ENCODE measurements at places on chromosomes 7 and 10. TPM values are rescaled to one million over a fixed set of nuclear protein-coding genes. Genes with fewer than 3 reads are reported as not detected.

GRCh38 chr7:99728615-99729014 is 6.4 kb downstream of the CYP3A7 start:
- DNase-seq: no peak

GRCh38 chr10:34047389-34047788 is 712.9 kb upstream of the NRP1 start:
- no peak for DNase-seq

DNA sequence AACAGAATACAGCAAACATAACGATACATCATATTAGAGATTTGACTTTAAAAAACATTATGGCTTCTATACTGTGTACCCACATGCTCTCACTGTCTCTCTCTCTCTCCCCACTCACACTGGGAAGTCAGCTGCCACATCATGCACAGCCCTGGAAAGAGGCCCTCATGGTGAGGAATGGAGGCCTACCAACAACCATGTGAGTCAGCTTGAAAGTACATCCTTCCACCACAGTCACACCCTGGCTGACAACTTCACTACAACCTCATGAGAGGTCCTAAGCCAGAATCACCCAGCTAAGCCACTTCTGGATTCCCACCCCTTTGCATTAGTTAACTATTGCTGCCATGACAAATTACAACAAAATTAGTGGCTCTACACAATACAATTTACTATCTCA is 23.3 kb upstream of the GPR22 start:
- no peak for DNase-seq

DNA sequence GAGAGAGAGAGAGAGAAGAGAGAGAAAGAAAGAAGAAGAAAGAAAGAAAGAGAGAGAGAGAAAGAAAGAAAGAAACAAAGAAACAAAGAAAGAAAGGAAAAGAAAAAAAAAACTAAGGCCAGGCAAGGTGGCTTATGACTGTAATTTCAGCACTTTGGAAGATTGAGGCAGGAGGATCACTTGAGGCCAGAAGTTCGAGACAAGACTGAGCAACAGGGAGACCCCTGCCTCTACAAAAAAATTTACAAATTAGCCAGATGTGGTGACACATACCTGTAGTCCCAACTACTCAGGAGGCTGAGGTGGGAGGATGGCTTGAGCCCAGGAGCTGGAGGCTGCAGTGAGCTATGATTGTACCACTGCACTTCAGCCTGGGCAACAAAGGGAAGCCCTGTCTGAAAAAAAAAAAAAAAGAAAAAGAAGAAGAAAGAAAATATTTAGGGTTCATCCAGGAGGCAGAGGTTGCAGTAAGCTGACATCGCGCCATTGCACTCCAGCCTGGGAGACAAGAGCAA is 2.8 kb downstream of the SERPINE1 start:
- no peak for DNase-seq

DNA sequence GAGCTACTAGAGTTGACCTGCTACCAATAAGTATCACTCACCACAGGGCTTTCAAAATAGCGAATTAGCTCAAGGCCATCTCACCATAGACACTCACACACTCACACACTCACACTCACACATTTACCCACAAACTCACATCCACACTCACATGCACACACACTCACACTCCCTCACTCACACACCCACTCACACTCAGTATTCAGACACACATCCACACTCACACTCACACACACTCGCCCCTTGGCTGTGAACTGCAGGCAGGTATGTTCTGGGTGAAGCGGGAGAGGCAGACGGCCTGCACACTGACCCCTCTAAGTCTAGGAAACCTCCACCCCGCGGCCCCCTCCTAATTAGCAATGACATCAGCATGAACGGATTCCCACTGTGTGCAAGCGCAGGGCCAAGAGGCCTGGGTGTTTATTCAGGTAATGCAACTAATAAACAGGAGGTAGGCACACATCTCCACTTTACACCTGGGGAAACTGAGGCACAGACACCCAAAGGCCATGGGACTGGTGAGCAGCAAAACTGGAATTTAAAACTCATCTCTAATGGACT is 94.6 kb downstream of the ADARB2 start:
- DNase-seq: peak; percentile 18

DNA sequence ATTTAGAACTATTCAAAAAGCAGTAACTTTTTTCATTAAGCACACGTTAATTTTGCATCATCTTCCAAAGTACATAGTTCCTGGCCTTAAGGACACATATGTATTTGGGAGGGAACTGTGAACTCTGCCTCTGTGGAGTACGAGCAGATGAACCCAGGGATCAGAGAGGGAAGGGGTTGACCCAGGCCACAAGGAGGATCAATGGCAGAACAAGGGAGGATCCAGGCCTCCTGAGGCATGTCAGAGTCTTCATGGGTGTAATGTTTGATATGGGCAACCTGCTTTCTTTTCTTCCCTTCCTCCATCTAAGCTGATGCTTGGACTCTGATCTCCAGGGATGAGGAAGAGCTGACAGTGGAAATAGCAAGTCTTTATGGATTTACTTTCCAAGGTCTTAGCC is 164.0 kb downstream of the SH2D4B start:
- no peak for DNase-seq

GRCh38 chr7:104358446-104359132 is 30.2 kb downstream of the LHFPL3 start:
- DNase-seq: no peak

- no peak for DNase-seq
Observed at GRCh38 chr7:134461916-134462315, 3.0 kb upstream of the AKR1B1 start.

- DNase-seq: peak; percentile 36
Observed at GRCh38 chr10:47214520-47214919, 85.5 kb upstream of the GDF10 start.

GRCh38 chr10:22320591-22321155 is at the start of gene BMI1:
TSS of gene BMI1 (plus strand) at chr10:22321099. CDS start at chr10:22326450, 5,351 bp downstream.
- DNase-seq: peak; percentile 92

DNA sequence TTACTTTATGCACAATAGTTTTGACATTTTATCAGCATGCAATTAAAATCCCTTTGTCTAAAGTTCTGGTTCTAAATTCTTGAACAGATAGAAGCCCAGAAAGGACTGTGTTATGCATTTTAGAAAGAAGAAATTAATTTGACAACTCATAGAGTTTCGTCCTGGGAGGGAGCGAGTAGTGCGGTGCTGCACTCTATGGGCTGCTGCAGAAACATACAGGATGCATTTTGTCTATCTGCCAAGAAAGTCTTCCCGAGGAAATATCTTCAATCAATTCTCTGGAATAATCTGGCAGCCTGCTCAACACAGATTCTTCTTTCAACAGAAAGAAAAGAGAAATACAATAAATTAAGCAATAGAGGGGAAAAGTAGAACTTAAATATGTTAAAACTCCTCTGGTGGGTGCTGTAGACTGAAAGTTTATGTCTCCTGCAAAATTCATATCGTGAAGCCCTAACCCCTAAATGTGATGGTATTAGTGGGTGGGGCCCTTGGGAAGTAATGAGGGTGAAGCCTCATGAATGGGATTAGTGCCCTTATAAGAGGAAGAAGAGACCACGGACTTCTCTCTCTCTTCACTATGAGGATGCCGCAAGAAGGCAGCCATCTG is 39.0 kb upstream of the IFRD1 start:
- DNase-seq: no peak

- DNase-seq: no peak
Observed at GRCh38 chr7:16770657-16771329, 17.2 kb downstream of the TSPAN13 start.

DNA sequence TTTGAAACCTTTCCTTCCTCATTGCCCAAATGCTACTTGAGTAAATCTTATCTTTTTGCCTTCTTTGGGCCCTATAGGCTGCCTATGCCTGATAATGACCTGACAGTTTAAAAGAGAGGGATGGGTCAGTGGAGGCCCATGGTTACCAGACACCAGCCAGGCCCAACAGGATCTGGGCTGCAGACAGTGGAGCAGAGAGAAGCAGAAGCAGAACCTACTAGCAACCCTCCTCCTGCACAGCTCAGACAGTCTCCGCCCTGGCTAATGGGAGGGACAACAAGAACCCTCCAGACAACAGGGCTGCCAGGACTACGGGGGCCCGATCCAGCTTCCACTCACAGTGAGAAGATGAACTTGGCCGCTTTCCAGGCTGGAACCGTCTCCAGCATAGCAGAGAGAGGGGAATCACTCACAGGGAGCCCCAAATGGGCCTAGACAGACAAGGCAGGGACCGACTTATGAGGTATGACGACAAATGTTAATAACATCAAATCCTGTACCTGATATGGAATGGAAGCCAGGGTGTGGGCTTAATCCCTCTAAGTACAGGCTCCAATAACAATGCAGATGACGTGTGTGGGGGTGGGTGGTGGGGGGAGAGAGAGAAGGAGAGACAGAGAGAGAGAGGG is 31.7 kb upstream of the DGKI start:
- DNase-seq: no peak

- no peak for DNase-seq
Observed at GRCh38 chr10:102613785-102614184, 30.5 kb upstream of the TRIM8 start.

DNA sequence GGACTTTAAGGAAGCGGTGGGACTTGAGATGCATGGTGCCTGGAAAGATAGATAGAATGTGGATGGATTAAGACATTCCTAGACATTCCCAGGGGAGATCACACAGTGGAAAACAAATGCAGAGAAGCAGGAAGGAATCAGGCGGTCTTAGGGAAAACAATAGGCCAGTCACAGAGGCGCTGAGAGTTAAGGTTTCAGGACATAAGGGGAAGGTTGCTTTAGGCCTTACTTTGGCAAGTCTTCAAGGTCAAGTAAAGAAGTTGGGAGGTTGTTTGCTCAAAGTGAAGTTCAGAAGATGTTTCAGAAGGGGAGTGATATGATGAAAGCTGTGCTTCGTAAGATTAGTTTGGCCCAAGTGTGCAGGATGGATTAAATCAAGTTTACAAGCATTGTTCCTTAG is 109.4 kb downstream of the SUGCT start:
- no peak for DNase-seq

GRCh38 chr7:99824091-99824490 is 3.7 kb upstream of the CYP3A43 start:
- peak; percentile 27 for DNase-seq

- DNase-seq: no peak
Observed at GRCh38 chr10:78184851-78185692, 151.4 kb downstream of the RPS24 start.

- DNase-seq: peak; percentile 67
Observed at GRCh38 chr10:77603534-77603927, 34.1 kb downstream of the KCNMA1 start.

DNA sequence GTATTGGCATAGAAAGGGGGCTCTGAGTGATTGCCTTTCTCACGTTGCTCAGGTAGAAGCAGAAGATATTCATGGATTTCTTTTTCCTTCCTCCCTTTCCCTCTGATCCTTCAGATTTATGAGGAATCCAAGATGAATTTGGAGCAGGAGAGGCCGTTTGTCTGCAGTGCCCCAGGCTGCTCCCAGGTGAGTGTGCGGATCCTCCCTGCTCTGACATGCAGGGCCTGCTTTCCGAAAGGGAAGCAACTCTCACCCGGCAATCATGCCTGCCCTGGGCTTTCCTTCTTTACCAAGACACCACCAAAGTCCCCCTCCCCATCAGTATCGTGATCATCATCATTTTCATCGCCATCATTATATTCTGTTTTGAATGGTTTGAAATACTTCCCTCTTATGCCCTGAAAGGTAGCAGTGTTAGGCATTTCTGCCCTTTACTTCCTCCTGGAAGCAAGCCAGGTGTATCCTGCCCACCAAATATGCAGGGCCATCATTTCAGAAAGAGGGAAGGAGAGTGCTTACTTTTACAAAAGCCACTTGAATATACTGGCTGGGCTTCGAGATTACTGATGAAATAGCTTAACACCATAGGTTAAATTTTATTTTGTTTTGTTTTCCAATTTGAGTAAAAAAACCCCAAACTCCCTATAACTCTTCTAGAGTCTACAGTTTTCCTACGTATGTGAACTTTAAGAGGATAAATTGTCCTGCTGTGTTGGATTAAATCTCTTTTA is 75.9 kb downstream of the CREB5 start:
- no peak for DNase-seq

GRCh38 chr10:28558186-28558585 is 25.3 kb downstream of the WAC start:
- no peak for DNase-seq

GRCh38 chr10:35573796-35574195 is 31.3 kb upstream of the GJD4 start:
- DNase-seq: no peak

DNA sequence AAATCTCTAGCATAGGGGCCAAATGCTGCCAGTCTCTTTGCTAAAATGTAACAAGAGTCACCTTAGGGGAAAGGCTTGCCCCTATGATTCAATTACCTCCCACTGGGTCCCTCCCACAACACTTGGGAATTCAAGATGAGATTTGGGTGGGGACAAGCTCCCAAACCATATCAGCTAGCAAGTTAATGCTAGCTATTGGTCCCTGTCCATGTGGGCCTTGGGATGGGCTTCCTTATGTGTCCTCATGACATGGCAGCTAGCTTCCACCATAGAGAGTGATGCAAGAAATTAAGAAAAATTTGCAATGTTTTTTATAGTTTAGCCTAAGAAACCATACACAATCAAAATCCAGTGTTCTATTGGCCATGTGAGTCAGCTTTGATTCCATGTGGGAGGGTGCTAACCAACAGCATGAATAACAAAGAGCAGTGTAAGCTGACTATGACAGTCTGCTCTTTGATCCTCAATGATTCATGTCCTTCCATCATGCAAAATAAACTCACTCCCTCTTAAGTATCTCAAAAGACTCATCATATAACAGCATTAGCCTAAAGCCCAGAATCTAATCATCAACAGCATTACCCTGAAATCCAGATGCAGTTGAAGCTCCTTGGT is 21.7 kb upstream of the ZNF365 start:
- DNase-seq: no peak

GRCh38 chr10:71737834-71738197 is 18.2 kb upstream of the C10orf105 start:
- no peak for DNase-seq

DNA sequence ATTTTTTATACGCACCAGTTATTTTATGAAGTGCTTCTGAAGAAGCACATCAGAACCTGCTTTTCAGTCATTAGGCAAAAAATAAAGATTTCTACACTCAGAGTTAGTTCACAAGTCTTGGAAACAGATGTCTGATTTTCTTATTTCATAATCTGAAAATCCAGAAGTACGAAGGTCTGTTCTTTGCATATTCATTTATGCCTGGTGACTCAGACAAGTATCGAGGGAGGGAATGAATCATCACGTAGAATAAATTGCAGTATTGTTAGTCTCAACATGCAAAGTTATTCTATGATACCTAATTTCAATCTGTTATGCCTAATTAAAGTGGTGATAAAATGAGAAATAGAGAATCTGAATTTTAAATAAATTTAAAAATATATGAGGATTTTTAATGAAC is 113.6 kb upstream of the SEM1 start:
- no peak for DNase-seq

DNA sequence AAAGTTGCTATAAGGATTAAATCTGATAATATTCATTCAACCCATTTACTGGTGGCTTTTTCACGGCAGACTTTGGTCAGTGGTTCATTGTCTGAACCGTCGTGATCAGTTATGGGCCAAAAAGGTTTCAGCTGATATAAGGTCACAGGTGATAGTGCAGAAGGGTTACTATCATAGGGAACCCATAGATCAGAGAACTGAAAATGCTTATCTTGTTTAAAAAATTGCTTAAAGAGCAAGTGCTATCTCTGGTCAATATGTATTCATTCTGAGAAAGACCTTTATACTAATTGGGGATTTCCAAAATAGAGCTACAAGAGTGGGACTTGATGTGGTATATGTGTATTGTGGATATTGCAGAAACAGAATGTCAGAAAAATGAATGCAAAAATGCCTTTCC is 147.8 kb upstream of the SEMA3E start:
- DNase-seq: no peak

Gene LRRC4
- 1.2 TPM for total RNA-seq

Gene HNRNPA2B1
- 890 TPM for total RNA-seq

Gene CCDC172
- total RNA-seq: not detected

Gene CYP2E1
- 0.77 TPM for total RNA-seq

Gene KNDC1
- total RNA-seq: 6.2 TPM
